ENCODE measurements at places on chromosomes 1 and 21. TPM values are rescaled to one million over a fixed set of nuclear protein-coding genes. Genes with fewer than 3 reads are reported as not detected.

The ATP6V1G3 gene
- total RNA-seq: not detected

The PCP4L1 gene
- total RNA-seq: not detected

The MAP3K21 gene
- 24.2 TPM for total RNA-seq

The IL24 gene
- 1.1 TPM for total RNA-seq

The AGMAT gene
- not detected for total RNA-seq

DNA sequence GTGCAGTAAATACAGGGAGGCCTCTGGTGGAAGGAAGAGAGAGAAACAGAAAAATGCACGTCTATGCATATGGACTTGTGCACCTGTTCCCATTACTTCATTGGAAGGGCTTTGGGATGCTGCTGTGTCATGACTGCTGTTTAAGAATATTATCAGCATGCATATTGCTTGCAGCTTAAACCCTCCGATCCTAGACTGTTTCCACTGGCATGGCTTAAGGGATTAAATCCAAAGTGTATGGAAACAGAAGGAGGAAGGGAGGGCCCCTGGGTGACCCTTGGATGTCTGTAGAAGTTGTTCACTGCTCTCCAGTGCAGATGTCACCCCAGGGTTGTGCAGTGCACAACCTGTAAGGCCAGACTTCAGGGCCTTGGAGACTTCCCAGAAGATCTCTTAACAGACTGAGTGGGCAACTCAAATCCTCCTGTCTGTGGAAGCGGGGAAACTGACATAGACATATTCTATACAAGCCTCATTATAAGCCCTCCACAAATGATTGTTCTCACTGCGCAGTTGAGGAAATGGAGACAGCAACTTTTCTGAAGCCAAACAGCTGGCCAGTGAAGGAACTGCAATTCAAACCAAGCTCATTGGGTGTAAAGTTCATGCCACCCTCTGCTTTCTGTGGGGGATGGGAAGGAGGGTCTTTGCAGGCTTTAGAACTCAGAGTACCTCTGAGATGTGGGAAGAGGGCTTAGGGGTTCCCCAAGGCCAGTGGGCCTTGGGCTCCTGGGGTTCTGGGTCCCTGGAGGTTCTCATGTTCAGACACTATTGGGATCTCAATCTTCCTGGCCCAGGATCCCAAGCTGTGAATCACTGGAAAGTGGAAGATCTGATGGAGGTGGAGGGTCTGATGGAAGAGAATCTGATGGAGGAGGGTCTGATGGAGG, 73.8 kb downstream of the UMODL1 start:
- no peaks in the 10 kb centered on the region for H3K36me3 ChIP-seq
- no peak overlapping the region for H3K4me3 ChIP-seq
- DNase-seq: no peak
- peaks cover 21% of the 10 kb centered on the region for H3K27me3 ChIP-seq
- no peaks in the 10 kb centered on the region for H3K4me1 ChIP-seq

GRCh38 chr1:75198163-75198562, 64.0 kb downstream of the LHX8 start:
- no peak overlapping the region for H3K4me3 ChIP-seq
- no peak for DNase-seq
- peaks cover 45% of the 10 kb centered on the region for H3K27me3 ChIP-seq
- no peak overlapping the region for H3K27ac ChIP-seq
- no peaks in the 10 kb centered on the region for H3K36me3 ChIP-seq

GRCh38 chr1:118914379-118915161, 73.6 kb downstream of the TBX15 start:
- H3K4me1 ChIP-seq: peaks cover 5% of the 10 kb centered on the region
- H3K36me3 ChIP-seq: no peaks in the 10 kb centered on the region
- no peaks in the 10 kb centered on the region for H3K27me3 ChIP-seq
- no peak for DNase-seq
- no peak overlapping the region for H3K4me3 ChIP-seq
- no peak overlapping the region for H3K27ac ChIP-seq

DNA sequence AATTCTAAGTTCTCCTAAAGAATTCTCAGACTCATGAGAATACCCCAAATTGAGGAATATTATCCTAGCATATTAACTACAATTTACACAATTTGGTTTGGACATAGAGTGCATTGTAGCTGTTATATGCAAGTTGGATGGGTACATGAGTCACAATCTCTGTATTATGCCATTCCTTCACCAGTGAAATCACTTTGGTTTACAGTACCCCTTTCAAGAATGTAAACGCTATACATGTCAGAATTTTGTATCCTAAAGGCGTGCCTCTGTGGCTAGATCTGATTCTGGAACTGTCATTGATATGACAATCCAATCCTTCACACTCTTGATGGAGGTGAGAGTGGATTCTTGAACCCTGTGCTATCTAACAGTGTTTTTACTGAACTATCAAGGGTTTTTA, 6.7 kb upstream of the IL10RB start:
- peaks cover 10% of the 10 kb centered on the region for H3K4me1 ChIP-seq
- peak overlapping the region; percentile 19 for H3K27ac ChIP-seq
- H3K4me3 ChIP-seq: no peak overlapping the region

DNA sequence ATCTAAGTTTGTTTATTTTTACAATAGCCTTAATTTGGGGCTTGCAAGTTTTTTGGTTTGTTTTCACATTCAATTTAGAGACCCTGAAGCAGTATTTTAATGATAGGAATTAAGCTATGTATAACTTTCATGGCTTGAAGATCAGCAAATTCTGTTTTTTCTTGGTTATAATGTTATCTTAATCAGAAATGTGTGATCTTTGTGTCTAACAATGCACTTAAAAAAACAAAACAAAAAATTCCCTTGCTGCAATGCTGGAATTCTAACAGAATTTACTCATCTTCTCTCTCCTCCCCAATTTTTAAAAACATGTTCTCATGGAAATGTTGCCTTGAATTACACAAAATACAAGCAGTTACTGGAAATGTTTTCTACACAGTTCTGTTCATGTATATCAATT, 113.1 kb downstream of the OLFML2B start:
- H3K4me3 ChIP-seq: no peak overlapping the region
- no peaks in the 10 kb centered on the region for H3K27me3 ChIP-seq
- H3K27ac ChIP-seq: no peak overlapping the region
- H3K4me1 ChIP-seq: peaks cover 16% of the 10 kb centered on the region
- no peak for DNase-seq

DNA sequence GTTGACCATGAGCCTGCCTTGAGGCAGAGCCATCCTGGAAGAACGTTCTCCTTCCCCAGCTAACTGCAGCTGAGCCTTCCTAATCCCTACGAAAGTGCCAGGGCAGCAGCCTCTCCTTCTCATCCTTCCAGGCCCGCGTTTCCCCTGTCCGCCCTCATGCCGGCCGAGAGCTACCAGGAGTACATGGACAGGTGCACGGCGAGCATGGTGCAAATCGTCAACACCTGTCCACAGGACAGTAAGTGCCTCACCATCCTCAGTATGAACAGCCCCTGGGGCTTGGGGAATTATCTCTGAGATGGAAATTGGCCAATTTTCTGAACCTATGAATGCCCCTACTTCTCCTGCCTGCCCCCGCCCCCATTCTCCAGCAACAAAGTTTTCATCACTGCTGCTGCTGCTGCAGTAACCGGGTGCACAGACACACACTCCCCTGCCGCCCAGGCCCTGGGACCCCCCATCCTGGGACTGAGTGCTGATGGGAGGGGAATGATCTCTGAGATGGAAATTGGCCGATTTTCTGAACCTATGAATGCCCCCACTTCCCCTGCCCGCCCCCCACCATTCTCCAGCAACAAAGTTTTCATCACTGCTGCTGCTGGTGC, 39.6 kb downstream of the UBASH3A start:
- H3K27me3 ChIP-seq: peaks cover 53% of the 10 kb centered on the region
- H3K4me1 ChIP-seq: no peaks in the 10 kb centered on the region
- DNase-seq: no peak
- H3K36me3 ChIP-seq: no peaks in the 10 kb centered on the region
- no peak overlapping the region for H3K4me3 ChIP-seq

DNA sequence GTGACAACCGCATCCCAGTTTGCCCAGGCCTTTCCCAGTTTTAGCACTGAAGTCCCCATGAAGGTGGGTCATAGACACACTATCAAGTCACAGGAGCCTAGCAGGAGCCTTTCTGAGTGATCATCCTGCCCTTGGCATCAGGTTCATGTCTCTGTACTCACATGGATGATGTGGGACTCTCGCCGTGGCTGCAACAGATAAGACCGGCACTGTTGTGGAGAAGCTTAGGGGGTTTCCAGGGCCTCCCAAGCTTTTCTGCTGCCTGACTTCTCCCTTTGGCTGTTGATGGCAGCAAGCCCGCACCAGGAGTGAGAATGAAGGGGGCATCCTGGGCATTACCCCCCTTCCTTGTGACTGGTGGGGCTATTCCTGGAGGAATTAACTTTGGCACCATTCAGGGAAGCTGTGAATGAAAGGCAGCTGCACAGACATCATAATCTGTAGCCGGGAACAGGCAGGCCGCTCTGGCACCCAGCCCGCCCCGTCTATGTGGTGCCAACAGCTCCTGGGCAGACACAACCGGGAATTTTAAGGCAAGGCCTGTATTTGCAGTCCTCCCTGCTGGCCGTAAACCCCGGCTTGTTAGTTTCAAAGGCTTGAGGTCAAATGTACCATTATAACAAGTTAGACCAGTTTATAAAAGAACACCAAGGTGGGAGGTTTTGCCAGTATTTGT, 148.6 kb downstream of the HUNK start:
- no peaks in the 10 kb centered on the region for H3K36me3 ChIP-seq
- DNase-seq: no peak
- H3K4me1 ChIP-seq: no peaks in the 10 kb centered on the region
- H3K27ac ChIP-seq: no peak overlapping the region

GRCh38 chr1:6969762-6970161, 184.5 kb downstream of the CAMTA1 start:
- no peak overlapping the region for H3K27ac ChIP-seq
- peaks cover 25% of the 10 kb centered on the region for H3K27me3 ChIP-seq
- no peak overlapping the region for H3K4me3 ChIP-seq
- H3K36me3 ChIP-seq: no peaks in the 10 kb centered on the region
- no peak for DNase-seq

GRCh38 chr1:161954050-161954449, 69.6 kb downstream of the OLFML2B start:
- peaks cover 17% of the 10 kb centered on the region for H3K36me3 ChIP-seq
- peaks cover 23% of the 10 kb centered on the region for H3K4me1 ChIP-seq
- no peak overlapping the region for H3K4me3 ChIP-seq
- peak overlapping the region; percentile 28 for H3K27ac ChIP-seq
- no peaks in the 10 kb centered on the region for H3K27me3 ChIP-seq
- no peak for DNase-seq

GRCh38 chr1:205601205-205601604, 30.6 kb downstream of the ELK4 start:
- DNase-seq: no peak
- H3K4me3 ChIP-seq: no peak overlapping the region
- H3K27ac ChIP-seq: no peak overlapping the region

- H3K4me1 ChIP-seq: peaks cover 8% of the 10 kb centered on the region
- peak; percentile 43 for DNase-seq
- peak overlapping the region; percentile 97 for H3K4me3 ChIP-seq
- H3K27ac ChIP-seq: peak overlapping the region; percentile 97
Measured at GRCh38 chr21:14382486-14382834, 486 bp downstream of the HSPA13 start.

GRCh38 chr1:68221001-68221979, 11.0 kb downstream of the WLS start:
- DNase-seq: peak; percentile 13
- peak overlapping the region; percentile 83 for H3K27ac ChIP-seq
- peaks cover under 1% of the 10 kb centered on the region for H3K36me3 ChIP-seq
- H3K4me1 ChIP-seq: peaks cover 32% of the 10 kb centered on the region

DNA sequence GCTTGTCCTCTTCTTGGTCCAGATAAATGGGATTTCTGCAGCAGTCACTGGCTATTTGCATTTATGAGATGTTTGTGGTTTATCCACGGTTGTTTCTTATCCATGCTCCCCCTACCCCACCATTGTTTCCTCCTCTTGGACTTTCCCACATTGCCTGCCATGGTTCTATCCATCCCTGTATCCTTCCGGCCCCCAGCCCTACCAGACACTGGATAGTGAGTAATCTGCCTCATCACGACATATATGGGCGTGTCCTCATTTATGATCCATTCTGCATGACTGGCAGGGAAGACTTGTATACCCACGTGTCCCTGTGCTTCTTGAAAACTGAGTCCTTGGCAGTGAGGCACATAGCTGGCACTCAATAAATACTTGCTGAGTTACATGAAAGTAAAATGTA, 40.1 kb downstream of the CACNA1S start:
- peaks cover 7% of the 10 kb centered on the region for H3K4me1 ChIP-seq
- no peaks in the 10 kb centered on the region for H3K36me3 ChIP-seq
- DNase-seq: peak; percentile 76
- peaks cover 37% of the 10 kb centered on the region for H3K27me3 ChIP-seq
- H3K4me3 ChIP-seq: no peak overlapping the region

DNA sequence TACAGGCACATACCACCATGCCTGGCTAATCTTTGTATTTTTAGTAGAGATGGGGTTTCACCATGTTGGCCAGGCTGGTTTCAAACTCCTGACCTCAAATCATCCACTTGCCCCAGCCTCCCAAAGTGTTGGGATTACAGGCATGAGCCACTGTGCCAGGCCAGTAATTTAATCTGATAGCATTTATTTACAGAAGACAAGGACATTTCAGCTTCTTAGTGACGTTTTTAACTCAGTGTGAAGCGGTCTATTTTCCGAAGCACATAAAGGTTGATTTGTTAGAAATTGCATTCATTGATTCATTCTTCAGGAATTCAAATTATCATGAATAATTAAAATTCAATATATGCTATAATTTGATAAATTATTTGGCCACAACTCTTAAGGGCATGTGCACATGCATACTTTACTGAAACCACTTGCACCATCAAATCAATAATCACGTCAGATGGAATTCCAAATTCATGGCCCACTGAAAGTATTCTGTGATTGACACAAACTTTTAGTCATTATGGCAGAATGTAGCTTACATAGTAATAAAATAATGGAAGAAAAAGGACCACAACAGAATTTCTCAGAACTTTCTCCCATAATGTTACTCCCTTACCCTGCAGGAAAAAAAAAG, 339.5 kb downstream of the VAV3 start:
- no peak for DNase-seq
- peaks cover 7% of the 10 kb centered on the region for H3K4me1 ChIP-seq
- no peaks in the 10 kb centered on the region for H3K27me3 ChIP-seq
- no peak overlapping the region for H3K4me3 ChIP-seq

Measured in MCF 10A (cell line).